Transverse colon (tissue), 4 donors: ENCODE measurements at places on chromosomes 3 and 15.

DNA sequence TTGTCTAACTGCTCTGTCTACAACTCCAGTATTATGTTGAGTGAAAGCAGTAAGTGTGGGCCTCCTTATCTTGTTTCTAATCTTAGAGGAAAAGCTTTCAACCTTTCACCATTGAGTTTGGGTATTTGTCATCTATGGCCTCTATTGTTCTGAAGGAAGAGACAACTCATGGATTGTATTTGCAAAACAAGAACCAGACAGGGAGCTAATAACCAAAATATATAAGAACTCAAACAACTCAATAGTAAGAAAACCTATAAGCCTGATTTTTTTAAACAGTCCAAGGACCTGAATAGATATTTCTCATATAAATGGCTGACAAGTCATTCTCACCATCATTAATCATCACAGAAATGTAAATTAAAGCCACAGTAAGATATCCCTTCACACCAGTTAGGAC is 113.0 kb downstream of the TAFA4 start:
- H3K27ac ChIP-seq: no peak overlapping the region
- no peaks in the 10 kb centered on the region for H3K27me3 ChIP-seq
- no peaks in the 10 kb centered on the region for H3K36me3 ChIP-seq
- H3K4me3 ChIP-seq: no peak overlapping the region
- no peaks in the 10 kb centered on the region for H3K4me1 ChIP-seq

DNA sequence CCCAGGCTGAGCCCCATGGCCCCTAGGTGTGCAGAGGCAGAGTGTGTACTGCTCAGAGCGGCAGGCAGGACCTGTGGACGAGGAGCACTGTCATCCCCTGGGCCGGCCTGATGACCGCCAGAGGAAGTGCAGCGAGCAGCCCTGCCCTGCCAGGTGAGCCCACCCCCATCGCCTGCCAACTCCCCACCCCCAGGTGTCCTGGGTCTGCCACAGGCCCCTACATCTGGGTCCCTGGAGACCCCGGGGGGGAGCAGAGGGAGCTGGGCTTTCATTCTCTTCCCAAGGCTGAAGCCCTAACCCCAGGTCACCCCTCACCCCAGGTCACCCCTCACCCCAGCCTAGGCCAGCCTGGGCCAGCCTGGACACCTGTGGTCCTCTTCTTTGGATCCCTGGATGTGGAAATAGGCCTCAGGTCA is 93.1 kb downstream of the TBC1D2B start:
- H3K4me3 ChIP-seq: no peak overlapping the region
- DNase-seq: no peak

- no peaks in the 10 kb centered on the region for H3K27me3 ChIP-seq
- H3K4me3 ChIP-seq: no peak overlapping the region
- H3K36me3 ChIP-seq: no peaks in the 10 kb centered on the region
- H3K27ac ChIP-seq: no peak overlapping the region
- H3K4me1 ChIP-seq: peaks cover 8% of the 10 kb centered on the region
Observed at GRCh38 chr15:39745415-39745814, 37.2 kb downstream of the FSIP1 start.

- H3K4me3 ChIP-seq: no peak overlapping the region
- no peaks in the 10 kb centered on the region for H3K36me3 ChIP-seq
- DNase-seq: no peak
Observed at GRCh38 chr3:169563775-169564059, 99.8 kb downstream of the MECOM start.

- no peaks in the 10 kb centered on the region for H3K27me3 ChIP-seq
- H3K4me3 ChIP-seq: no peak overlapping the region
- no peaks in the 10 kb centered on the region for H3K36me3 ChIP-seq
- no peak for DNase-seq
- no peak overlapping the region for H3K27ac ChIP-seq
Observed at GRCh38 chr3:109563149-109563548, 225.8 kb upstream of the DPPA4 start.

DNA sequence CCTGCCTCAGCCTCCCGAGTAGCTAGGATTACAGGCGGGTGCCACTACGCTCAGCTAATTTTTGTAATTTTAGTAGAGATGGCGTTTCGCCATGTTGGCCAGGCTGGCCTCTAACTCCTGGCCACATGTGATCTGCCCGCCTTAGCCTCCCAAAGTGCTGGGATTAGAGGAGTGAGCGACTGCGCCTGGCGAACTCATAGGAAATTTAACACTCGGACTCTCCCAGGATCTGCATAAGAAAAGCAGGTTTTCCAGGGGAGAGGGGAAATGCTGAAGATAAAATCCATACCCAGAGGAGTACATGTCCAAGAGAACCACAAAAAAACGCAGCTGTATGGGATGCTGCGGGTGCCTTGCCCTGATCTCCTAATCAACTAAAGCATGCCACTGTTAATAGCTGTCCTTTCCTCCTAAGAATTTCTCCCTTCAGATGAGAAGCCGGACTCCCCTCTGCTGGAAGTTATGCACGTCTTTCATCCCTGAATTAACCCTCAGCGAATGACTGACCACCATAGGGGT is 25.3 kb upstream of the TGFBR2 start:
- H3K27me3 ChIP-seq: no peaks in the 10 kb centered on the region
- no peak overlapping the region for H3K27ac ChIP-seq
- H3K36me3 ChIP-seq: no peaks in the 10 kb centered on the region
- no peak for DNase-seq
- no peak overlapping the region for H3K4me3 ChIP-seq

GRCh38 chr3:45244356-45244755 is 18.3 kb upstream of the TMEM158 start:
- no peaks in the 10 kb centered on the region for H3K36me3 ChIP-seq
- peaks cover 8% of the 10 kb centered on the region for H3K27me3 ChIP-seq
- no peaks in the 10 kb centered on the region for H3K4me1 ChIP-seq
- no peak for DNase-seq
- no peak overlapping the region for H3K4me3 ChIP-seq

DNA sequence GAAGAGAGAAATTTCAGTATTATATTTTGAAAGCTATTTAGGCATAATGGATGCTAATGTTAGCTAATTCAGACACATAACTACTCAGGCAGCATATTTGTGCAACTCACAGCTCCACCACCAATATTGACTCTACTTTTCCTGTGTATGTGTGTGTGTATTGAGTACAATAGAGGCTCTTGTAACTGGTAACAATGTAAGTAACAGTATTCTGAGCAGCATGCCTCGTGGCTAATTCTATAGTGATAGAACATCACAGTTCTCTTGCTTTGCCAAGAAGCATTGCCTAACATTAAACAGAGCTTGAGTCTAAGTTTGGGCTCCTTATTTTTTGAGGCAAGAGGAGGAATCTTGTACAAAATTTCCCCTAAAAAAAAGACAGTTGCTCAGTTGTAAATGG is 98.6 kb upstream of the ARHGEF26 start:
- no peak for DNase-seq
- H3K27me3 ChIP-seq: no peaks in the 10 kb centered on the region
- no peaks in the 10 kb centered on the region for H3K4me1 ChIP-seq
- H3K4me3 ChIP-seq: no peak overlapping the region
- no peak overlapping the region for H3K27ac ChIP-seq
- no peaks in the 10 kb centered on the region for H3K36me3 ChIP-seq

GRCh38 chr3:117052395-117052794 is 342.8 kb downstream of the TUSC7 start:
- H3K36me3 ChIP-seq: no peaks in the 10 kb centered on the region
- H3K4me1 ChIP-seq: no peaks in the 10 kb centered on the region
- no peaks in the 10 kb centered on the region for H3K27me3 ChIP-seq
- DNase-seq: no peak
- no peak overlapping the region for H3K27ac ChIP-seq
- no peak overlapping the region for H3K4me3 ChIP-seq

- H3K27me3 ChIP-seq: no peaks in the 10 kb centered on the region
- no peaks in the 10 kb centered on the region for H3K36me3 ChIP-seq
- H3K4me3 ChIP-seq: no peak overlapping the region
- DNase-seq: no peak
Observed at GRCh38 chr3:174495928-174496327, 363.2 kb upstream of the NAALADL2 start.

- H3K27me3 ChIP-seq: no peaks in the 10 kb centered on the region
- DNase-seq: no peak
- H3K27ac ChIP-seq: no peak overlapping the region
- no peaks in the 10 kb centered on the region for H3K36me3 ChIP-seq
Observed at GRCh38 chr3:7315037-7315436, 454.1 kb downstream of the GRM7 start.

DNA sequence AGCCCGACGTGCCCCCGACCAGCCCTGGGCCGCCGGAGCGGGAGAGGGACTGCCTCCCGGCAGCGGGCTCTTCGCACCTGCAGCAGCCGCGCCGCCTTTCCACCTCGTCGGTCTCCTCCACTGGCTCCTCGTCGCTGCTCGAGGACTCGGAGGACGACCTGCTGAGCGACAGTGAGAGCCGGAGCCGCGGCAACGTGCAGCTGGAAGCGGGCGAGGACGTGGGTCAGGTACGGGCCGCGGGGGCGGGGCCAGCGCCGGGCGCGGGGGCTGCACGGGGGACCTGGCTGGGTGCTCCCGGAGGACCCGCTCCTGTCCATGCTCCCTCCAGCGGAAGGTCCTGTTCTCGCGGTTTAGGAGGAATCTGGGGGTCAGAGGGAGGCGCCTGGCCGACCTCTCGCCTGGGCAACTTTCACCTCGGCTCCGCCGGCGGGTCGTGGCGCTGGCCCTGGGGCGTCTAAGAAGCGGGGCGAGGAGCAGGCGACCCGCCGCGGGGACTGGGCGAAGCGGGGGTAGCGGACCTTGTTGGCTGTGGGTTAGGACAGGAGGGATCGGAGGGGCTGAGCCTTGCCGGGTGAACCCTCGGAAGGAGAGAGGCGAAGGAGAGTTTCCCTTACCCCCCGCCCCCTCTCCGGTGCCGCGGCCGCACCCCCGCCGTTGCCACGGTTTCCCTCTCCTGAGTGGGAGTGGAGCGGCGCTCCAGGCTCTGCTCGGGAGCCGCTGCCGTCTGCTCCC is 682 bp downstream of the ITPKA start:
- peaks cover 33% of the 10 kb centered on the region for H3K4me1 ChIP-seq
- H3K27me3 ChIP-seq: peaks cover 21% of the 10 kb centered on the region
- DNase-seq: peak; percentile 46
- no peaks in the 10 kb centered on the region for H3K36me3 ChIP-seq

- H3K4me3 ChIP-seq: peak within 1 kb of the TSS; percentile 19
- no peaks in the 10 kb centered on the region for H3K36me3 ChIP-seq
- peak; percentile 52 for DNase-seq
- H3K4me1 ChIP-seq: peaks cover 21% of the 10 kb centered on the region
- peaks cover 37% of the 10 kb centered on the region for H3K27me3 ChIP-seq
Observed at GRCh38 chr15:41513506-41514227, at the start of gene LTK. Gene LTK, minus strand, starts transcription at chr15:41513827. Its CDS starts 118 bp downstream, at chr15:41513709.

DNA sequence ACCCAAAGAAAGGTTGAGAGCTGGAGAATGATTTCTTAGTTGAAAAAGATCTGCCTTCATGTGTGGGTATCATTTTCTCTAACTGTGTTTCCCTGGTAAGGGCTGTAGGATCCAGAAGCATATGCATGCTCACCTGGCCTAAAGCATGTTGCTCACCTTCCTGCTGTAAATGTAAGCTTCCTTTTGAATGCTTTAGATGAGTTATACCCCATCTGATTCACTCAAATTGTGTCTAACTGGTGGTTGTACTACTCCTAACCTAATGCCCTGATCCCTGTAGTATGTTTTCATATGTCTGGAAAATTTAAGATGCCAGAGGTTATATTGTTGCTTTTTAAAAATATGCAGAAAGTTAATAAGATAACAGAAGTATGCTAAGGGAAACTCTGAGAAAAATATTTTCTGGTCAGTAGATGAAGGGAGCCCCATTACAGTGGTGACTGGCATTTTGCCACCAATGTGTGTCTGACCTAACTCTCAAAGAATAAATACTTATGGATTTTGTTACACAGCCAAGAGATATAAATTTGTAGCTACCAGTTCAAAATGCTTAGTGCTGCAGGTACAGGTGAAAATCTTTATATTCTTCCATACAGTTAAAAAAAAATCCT is 7.7 kb downstream of the FILIP1L start:
- H3K27ac ChIP-seq: peak overlapping the region; percentile 48
- H3K36me3 ChIP-seq: no peaks in the 10 kb centered on the region
- H3K4me1 ChIP-seq: peaks cover 47% of the 10 kb centered on the region

GRCh38 chr15:49379996-49380395 is 43.0 kb upstream of the FGF7 start:
- no peaks in the 10 kb centered on the region for H3K27me3 ChIP-seq
- H3K27ac ChIP-seq: no peak overlapping the region
- DNase-seq: no peak

- DNase-seq: no peak
- H3K27ac ChIP-seq: peak overlapping the region; percentile 47
- H3K4me3 ChIP-seq: no peak overlapping the region
- peaks cover 3% of the 10 kb centered on the region for H3K4me1 ChIP-seq
- no peaks in the 10 kb centered on the region for H3K36me3 ChIP-seq
- H3K27me3 ChIP-seq: no peaks in the 10 kb centered on the region
Observed at GRCh38 chr3:32457971-32458471, 44.6 kb downstream of the CMTM6 start.

- peaks cover 69% of the 10 kb centered on the region for H3K4me1 ChIP-seq
- H3K4me3 ChIP-seq: no peak overlapping the region
- no peaks in the 10 kb centered on the region for H3K27me3 ChIP-seq
- no peaks in the 10 kb centered on the region for H3K36me3 ChIP-seq
- DNase-seq: no peak
Observed at GRCh38 chr3:71072287-71072686, 511.2 kb downstream of the FOXP1 start.

DNA sequence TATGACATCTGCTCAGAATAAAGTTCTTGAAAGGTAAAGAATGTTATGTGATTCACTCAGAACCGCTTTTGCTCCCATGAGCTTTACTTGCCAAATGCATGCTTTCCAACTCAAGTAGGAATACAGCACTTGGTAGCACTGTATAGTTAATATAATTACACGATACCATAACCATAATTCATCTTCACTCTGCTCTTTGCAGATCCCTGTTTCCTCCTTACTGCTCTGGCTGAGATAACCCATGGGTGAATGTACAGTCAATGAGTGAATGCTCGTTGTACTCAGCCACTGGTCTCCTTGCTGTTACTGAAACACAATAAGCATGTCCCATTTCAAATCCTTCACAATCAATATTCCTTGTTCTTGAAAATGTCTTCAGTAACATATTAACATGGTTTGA is 550.0 kb downstream of the FGF12 start:
- no peak overlapping the region for H3K4me3 ChIP-seq
- no peak overlapping the region for H3K27ac ChIP-seq
- no peak for DNase-seq
- no peaks in the 10 kb centered on the region for H3K36me3 ChIP-seq
- H3K4me1 ChIP-seq: no peaks in the 10 kb centered on the region
- no peaks in the 10 kb centered on the region for H3K27me3 ChIP-seq

DNA sequence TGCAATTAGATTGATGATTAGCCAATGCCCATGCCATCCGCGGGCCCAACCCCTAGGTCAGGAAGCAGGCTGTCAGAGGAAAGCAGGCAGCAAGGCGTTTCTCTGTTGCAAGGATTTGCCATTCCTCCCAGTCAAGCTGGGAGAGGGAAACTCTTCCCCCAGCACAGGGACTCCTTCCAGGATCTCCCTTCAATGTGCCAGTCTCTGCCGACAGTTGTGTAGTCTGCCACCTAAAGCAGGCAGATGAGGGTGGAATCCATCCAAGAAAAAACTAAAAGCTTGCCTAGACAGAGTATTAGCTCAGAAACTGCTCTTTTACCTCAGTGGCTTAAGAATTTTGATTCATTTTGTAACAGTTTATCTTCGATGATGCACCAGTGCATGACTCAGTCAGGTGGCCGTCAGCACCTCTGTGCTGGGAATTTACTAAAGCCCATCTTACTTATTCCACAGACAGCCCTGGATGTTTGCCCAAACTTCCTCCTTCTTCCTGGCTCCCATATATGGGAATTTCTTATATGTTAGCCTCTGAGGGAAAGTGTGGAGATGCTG is 501.5 kb upstream of the THBS1 start:
- H3K36me3 ChIP-seq: no peaks in the 10 kb centered on the region
- no peak overlapping the region for H3K4me3 ChIP-seq
- DNase-seq: peak; percentile 47
- no peak overlapping the region for H3K27ac ChIP-seq
